ENCODE measurements at places on chromosomes 11 and 22. TPM values are rescaled to one million over a fixed set of nuclear protein-coding genes. Genes with fewer than 3 reads are reported as not detected.

Gene PTPRCAP
- 2.0 TPM for total RNA-seq

Gene SF3A1
- 98.6 TPM for total RNA-seq

Gene DDX17
- 210 TPM for total RNA-seq

Gene FOLR3
- not detected for total RNA-seq

Gene C11orf86
- total RNA-seq = 0.38 TPM

Gene FGF3
- not detected for total RNA-seq

Gene LDHAL6A
- total RNA-seq = not detected

Gene NFAM1
- 0.28 TPM for total RNA-seq

Gene C11orf52
- 12.1 TPM for total RNA-seq

- peak; percentile 4 for DNase-seq
Measured at GRCh38 chr22:19824212-19824925, 30.3 kb downstream of the GNB1L start.

DNA sequence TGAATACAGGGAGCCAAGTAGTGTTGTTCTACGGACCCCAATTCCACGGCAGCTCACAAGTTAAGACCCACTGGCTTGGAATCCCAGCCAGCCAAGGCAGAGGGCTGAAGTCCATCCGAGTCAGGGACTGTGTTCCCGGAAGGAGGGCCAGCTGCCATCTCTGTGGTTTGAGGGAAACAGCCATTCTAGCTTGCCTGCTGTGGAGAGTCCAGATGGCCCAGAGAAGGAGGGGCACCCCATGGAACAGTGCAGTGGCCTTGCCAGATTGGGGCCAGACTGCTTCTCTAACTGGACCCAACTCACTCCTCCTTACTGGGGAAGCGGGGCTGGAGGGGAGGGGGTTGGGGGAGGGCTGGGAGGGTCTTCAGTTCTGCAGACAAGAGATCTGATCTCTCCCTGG is 156.4 kb downstream of the FAM181B start:
- no peak for DNase-seq

GRCh38 chr11:118939953-118940598 is 14.3 kb upstream of the BCL9L start:
- DNase-seq = no peak

DNA sequence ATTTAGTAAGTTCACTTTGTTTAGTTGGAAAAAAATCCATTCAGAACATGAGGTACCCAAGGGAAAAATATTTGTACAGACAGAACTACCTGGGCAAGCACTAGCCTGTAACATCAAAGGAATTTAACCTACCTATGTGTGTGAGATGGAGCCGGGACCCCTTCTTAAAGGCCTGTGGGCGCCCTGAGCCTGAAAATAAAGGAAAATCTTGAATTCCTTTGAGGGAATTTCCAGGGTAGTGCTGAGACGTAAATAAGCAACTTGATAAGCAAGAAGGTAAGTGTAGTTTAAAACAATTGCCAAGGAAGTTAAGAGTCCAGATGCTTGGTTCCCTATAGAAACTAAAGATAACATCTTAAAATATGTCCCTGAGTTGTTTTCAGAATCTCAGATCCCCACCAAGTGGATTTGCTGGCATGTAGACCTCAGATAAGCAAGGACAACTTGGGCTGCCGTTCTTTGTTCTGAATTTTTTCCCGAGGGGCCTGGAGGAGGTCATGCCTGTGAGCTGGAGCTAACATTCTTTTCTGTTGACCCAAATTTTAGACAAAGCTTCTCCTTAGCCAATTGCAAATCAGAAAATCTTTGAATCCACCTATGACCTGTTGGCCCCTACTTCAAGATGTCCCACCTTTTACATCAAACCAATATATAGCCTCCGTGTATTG is 31.0 kb downstream of the MED17 start:
- DNase-seq = no peak

- DNase-seq = no peak
Measured at GRCh38 chr11:92775003-92775676, 194.3 kb upstream of the MTNR1B start.

- no peak for DNase-seq
Measured at GRCh38 chr11:46279126-46280099, 2.0 kb downstream of the CREB3L1 start.

DNA sequence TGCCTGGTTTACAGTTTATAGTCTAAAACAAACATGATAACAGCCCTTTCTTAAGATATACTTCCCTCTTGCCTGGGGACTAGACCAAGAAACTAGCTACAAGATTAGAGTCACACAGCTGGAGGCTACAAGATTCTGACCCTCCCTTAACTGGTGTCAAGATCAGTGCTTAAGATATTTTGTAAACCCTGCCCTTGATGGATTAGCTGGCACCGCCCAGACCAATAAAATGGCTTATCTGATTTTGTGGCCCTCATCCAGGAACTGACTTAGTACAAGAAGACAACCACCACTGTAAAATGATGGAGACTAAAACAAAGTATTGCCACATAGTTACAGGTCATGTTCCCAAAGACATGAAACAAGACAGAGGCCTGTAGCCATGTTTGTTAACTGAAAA is 53.4 kb downstream of the FAM181B start:
- no peak for DNase-seq

DNA sequence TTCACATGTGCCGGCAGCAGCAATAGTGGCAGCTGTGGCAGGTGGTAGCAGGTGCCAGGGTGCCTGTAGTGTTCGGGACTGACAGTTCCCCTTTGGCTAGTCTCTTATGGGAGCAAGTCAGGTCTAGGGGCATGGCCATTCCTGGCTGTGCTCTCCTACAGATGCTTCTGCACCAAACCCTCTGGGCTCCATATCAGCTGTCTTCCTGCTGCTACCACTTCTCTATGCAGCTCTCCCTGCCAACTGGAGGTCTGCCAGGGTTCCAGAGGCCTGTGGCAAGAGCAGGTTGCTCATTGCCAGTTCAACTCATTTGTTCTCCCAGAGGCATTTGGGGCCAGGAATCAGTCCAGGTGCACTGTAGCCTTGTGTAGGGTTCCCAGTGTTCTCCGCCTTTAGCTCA is 473.7 kb downstream of the JRKL start:
- no peak for DNase-seq

DNA sequence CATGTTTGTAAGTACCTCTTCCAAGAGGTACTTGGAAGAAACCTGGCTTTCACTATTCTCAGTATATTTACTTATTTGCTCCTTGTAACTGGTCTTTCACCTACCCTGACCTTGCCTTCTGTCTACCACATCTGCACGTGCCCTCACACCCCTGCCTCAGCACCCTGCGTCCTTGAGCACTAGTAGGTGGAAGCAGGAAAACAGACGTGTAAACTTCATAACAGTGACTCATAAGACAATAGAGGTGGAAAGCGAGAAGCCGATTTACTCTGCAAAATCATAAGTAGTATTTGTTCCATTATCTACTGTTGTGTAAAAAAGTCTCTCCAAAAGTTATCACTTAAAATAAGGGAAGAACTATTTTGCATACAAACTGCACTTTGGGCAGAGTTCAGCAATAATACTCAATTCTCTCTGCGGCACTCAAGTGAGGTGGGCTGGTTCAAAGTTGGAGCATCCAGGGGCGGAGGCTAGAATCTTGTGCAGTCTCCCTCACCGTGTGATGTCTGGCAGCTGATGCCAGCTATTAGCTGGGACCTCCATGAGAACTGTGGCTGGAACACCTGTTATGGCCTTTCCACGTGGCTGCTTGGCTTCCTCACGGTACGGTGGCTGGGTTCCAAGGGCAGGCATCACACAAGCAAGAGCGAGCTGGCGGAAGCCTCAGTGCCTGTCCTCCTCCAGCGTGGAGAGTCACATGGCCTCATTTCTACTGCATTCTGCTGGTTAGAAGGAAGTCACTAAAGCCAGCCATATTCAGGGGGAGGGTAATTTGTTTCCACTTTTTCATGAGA is 30.4 kb downstream of the PACS1 start:
- peak; percentile 88 for DNase-seq

GRCh38 chr11:106276126-106276525 is 198.7 kb downstream of the AASDHPPT start:
- no peak for DNase-seq

- DNase-seq = no peak
Measured at GRCh38 chr11:79100093-79100910, 340.5 kb downstream of the TENM4 start.

DNA sequence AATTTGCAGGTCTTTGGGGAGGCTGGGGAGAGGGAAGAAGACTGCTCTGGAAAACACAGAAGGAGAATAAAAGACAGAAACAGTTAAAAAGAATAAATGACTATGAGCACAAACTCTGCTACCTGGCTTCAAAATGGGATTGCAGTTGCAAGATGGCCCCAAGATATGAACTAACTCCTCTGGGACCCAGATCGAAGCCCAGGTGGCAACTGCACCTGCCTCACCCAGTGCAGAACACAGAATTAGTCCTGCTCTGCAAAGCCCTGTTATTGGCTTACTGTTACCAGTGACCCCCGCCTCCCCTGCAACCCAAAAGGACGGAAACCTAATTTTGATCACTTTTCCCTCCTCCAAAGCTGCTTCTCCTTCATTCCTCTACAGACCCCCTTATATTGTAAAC is 35.9 kb upstream of the POU2AF1 start:
- DNase-seq = no peak

- DNase-seq = no peak
Measured at GRCh38 chr11:65912845-65913244, 6.0 kb downstream of the C11orf68 start.
